H7 (cell line): ENCODE measurements at places on chromosomes 4 and X.

GRCh38 chr4:101621120-101621519 is 169.4 kb upstream of the BANK1 start:
- DNase-seq, result no peak

DNA sequence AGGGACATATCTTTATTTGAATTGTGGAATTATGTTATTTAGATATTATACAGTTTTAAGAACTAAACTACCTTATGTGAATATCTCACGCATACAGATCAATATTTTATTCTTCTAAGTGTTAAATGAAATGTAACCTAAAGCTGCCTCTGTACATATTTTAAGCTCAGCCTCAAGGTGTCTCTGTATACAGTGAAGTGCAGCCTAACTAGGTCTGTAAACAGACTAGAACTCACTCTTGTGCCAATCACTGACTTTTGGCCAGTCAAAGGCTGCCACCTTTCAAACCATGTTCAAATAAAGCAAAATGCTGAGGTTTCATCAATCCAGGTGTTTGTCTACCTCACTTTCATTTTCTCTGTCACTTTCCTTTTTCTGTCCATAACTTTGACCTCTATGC is 1074.5 kb upstream of the PRKX start:
- no peak for DNase-seq

DNA sequence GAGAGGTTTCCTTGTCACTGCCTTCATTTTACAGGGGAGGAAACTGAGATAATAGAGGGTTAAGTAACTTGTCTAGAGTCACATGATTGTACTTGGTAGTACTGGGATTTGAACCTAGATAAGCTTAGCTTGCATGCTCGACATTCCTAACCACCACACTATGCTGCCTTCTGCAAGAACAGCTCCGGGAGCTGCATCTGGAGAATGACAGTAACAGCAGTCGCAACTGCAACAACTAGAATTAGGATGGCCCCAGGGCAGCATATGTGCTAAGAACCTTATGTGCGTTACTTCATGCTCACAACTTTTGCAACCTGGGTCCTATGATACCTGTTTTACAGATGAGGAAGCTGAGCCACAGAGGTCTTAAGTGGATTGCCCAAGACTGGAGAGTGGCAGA is 89.5 kb upstream of the LCORL start:
- DNase-seq, result no peak

DNA sequence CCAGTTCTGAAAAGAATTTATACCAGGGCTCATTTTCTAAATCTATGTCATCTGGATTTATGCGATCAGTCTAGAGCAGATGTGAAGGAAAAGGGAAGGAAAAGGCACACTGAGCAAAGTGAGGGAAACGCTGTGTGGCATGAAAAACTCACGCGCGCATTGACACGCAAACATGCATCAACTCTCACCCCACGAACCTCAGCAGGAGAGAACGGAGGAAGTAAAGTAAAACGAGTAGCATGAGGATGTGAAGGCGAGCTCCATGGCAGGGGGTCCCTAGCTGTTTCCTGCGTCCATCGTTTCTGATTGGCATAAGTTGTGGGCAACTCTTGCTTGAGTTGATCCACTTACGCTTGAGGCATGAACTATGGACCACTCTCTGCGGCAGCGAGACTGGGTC is 102.8 kb upstream of the PDLIM3 start:
- DNase-seq, result no peak

DNA sequence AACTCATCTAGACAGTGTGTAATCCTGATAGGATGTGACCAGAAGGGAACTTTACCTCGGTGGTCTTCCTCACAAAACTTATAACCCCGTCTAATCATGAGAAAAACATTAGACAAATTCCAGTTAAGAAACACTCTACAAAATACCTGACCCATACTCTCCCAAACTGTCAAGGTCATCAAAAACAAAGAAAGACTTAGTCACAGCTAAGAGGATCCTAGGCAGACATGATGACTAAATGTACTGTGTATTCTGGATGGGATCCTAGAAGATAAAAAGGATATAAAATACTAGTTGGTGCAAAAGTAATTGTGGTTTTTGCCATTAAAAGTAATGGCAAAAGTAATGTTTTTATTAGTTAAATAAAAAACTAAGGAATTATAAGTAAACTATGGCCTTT is 81.6 kb downstream of the DTHD1 start:
- no peak for DNase-seq

DNA sequence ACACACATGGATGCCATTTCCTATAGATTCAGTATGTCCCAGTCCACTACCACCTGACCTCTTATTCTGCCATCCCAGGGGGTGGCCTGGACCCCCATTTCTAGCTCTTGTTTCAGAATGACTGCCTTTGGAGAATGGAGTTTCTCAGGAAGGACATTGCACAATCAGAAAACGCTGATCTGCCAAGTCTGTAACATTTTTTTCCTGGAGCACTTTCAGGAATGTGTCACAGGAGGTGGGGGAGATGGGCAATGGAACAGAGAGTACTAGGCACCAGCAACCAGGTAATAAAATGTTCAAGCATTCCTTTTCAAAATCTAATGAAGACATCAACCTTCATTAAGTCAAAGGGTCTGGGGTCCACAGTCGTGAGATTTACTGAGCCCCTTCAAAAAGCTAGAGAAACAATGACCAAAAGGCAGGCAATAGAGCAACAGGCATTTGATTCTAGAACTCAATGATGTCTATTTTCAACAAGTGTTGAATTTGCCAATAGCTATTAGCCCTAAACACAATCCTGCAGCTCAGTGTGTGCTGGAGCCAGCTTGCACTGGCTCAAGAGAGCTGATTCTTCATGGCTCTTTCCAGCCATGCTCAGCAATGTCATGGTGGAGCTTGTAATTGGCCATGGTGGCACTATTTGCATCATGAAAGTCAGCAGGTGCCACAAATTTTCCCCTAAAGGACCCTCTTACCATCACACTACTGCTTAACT is 87.1 kb downstream of the KDR start:
- no peak for DNase-seq

- no peak for DNase-seq
Measured at GRCh38 chr4:141388481-141388880, 167.8 kb downstream of the ZNF330 start.

- DNase-seq, result no peak
Measured at GRCh38 chrX:10571260-10571659, 49.1 kb downstream of the MID1 start.

DNA sequence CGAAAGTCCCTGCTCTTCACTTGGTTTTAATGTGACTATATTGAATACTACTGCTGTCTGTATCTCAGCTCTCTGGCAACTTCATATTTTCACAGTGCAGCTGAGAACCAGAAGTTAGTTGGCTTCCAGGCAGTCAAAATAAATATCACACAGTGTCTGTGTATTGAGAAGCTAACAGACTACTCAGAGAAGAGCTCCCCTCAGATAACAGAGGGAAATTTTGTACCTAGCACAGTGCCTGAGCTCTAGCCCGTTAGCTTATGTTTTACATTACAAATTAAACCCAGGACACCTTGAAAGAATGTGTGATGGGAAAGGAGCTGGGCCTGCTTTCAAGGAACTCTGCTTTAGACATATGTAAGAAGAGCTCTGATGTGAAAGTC is 22.7 kb downstream of the JADE1 start:
- DNase-seq, result no peak

GRCh38 chr4:138521809-138522208 is 279.7 kb upstream of the SLC7A11 start:
- no peak for DNase-seq
